Hippocampal formation (tissue), 2 donors: ENCODE measurements at places on chromosomes 7 and 10.

- no peak for DNase-seq
Observed at GRCh38 chr10:47152861-47153349, 147.1 kb upstream of the GDF10 start.

DNA sequence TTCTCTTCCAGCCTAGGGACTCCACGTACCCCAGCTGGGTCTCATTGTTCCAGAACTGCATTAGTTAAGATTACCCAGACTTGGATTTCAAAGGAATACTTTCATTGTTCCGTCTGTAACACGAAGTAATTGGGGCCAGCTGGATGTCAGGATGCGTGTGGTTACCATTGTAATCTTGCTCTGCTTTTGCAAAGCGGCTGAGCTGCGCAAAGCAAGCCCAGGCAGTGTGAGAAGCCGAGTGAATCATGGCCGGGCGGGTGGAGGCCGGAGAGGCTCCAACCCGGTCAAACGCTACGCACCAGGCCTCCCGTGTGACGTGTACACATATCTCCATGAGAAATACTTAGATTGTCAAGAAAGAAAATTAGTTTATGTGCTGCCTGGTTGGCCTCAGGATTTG, 21.0 kb downstream of the LRRC17 start:
- DNase-seq: no peak

- DNase-seq: no peak
Observed at GRCh38 chr10:32882076-32882475, 76.0 kb downstream of the ITGB1 start.

GRCh38 chr10:86372784-86373239, 6.2 kb upstream of the GRID1 start:
- no peak for DNase-seq

DNA sequence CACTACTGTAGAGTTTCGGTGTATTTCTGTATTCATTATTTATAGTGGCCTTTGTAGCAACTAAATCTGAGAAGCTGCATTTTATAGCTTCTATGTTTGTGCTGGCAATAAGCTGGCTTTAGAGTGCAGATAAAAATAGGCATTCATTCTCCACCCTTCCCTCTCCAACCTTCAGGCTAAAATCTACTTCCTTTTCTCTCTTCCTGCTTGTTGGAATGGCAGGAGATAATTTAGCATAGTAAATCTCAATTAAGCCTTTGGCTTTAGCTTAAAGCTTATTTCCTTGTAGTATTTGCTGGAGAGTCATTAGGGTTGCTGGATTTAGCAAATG, 58.5 kb downstream of the CPVL start:
- no peak for DNase-seq

GRCh38 chr10:110919971-110920881, 822 bp downstream of the SHOC2 start:
- DNase-seq: no peak

- no peak for DNase-seq
Observed at GRCh38 chr7:101189109-101189508, 9.0 kb upstream of the NAT16 start.

DNA sequence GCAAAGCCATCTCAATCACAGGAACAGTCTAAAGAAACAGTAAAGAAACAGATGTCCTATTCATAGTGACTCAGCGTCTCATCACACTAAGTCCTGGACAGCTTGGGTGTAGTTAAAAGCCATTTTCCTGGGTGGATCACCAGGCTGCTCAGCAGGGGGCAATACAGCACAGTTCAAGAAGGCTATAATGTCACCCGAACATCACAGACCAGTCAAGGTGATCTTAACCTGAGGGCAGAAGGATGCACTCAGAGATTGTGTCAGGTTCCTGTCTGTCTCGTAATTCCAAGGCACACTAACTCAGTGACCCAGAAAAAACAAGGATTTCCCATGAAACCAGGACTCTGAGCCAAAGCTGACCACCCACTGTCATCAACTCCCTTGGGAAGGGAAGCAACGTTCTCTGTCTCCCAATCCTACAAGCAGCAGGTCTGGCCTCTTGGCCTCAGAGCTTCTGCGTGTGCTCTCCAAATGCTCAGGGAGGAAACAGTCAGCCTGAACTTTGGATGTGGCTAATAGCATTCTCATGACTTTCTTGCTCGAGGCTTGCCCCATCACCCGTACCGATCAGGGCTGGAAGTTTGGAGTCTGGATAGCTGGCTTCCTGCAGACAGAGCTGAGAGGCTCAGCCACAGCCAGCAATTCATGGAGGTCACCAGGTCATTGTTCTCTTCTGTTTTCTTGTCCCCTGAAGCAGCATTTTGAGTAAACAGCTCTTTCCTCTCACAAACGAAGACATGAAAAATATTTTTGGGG, 90.4 kb upstream of the FAM171A1 start:
- no peak for DNase-seq

- DNase-seq: no peak
Observed at GRCh38 chr7:85392326-85392725, 205.5 kb upstream of the SEMA3D start.

GRCh38 chr10:123994417-123995081, 98.8 kb downstream of the CHST15 start:
- DNase-seq: peak; percentile 76

DNA sequence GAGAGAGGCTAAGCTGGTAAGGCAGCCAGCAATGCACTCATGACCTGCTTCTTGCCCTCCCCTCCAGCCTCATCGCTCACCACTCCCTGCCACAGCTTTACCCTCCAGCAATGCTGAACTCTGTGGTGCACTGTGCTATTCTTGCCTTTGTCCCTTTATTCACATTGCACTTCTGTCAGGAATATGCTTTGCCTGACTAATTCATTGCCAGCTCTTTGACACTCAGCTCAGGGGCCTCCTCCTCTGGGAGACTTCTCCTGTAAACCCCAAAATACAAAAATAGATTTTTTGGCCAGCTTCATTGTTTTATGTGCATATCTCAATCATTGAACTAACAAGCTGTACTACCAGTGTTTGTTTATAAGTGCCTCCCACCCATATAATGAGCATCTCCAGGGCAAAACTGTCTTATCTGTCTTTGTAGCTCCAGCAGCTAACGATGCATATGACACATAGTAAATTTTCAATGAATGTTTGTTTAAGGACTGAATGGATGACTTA, 8.2 kb downstream of the CNNM1 start:
- DNase-seq: no peak

- DNase-seq: no peak
Observed at GRCh38 chr7:17506095-17506494, 207.6 kb downstream of the AHR start.

- DNase-seq: no peak
Observed at GRCh38 chr7:103130901-103131624, 17.8 kb downstream of the NAPEPLD start.

DNA sequence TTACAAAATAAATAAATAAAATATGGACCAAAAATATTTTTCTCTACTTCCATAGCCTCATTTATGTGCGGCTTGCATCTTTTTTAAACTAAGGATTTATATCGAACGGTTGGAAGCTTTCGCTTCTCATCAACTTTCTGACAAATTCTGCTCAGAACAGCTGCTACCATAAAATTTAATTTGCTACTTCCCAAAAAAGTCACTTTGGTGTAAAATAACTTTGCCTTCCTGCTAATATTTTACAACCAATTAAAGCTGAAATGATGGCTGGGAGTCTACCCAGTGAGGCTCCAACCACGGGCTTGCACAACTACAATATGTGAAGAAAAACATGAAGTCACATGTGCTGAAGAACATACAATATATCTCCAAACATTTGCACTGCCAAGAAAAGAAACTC, 253.1 kb upstream of the NEBL start:
- no peak for DNase-seq

DNA sequence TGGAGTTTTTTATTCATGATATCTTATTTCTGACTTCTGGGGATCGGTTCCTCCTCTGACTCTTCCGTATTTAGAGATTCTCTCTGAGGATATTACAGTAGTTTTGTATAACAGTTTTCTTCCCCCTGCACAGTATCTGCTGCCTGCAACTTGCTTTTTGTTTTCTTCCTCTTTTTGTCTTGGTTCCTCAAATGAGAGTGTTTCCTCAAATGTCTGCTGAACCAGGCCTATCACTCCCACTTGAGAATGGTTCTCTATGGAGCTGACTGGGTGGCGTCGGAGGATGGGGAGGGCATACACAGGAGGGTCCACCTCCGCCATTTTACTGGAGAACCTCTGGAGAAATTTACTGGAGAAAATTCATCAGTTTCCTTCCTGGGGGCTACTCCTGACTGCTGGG, 27.7 kb downstream of the ARHGAP22 start:
- DNase-seq: peak; percentile 18

DNA sequence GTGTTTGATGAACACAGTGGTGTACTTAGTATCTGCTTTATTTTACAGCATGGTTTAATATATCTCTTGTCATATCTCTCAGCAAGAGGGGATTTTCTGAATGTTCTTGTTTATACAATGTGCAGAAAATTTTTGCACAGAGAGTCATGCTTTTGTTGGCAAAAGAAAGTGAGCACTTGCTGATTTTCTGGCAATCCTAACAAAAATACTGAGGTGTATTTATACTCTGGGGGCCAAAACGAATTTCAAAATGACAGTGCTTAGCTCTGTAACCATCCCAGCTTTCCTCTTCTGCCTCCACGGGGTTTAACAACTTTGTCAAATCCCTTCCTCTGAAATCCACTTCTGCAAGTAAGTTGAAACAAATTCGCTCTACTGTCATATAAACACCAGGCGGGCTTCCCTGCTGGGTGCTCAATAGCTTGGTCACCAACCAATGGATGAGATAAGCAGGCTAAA, 169.2 kb downstream of the NOC3L start:
- DNase-seq: no peak

DNA sequence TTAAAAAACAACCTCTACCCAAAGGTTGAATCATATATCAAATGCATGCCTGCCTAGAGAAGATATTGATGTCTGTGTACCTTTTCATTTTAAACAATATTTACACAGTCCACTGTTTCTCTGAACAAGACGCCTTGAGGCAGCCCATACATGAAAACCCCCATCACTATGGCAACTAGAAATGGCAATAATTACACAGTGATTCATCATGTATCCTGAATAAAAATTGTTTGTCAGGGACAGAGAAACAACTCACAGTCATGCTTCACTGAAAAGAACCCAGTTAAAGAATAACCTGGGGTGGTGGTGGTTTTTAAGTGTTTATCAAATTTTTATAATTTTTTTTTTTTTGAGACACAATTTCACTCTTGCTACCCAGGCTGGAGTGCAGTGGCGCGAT, 19.7 kb downstream of the DNAJC12 start:
- no peak for DNase-seq

GRCh38 chr7:111357691-111358090, 204.6 kb downstream of the IMMP2L start:
- DNase-seq: no peak

DNA sequence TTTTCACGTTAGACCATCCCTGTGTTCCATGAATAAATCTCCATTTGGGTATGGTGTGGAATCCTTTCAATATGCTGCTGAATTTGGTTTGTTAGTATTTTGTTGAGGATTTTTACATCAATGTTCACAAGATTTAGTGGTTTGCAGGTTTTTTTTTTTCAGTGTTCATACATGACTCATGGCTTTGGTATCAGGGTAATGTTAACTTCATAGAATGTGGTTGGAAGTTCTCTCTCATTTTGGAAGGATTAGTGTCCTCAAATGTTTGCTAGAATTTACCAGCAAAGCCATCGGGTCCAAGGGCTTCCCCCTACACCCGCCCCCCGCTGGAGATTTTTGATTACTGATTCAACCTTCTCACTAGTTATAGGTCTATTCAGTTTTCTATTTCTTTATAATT, 398.0 kb downstream of the NXPH1 start:
- no peak for DNase-seq

GRCh38 chr10:5094265-5095205, at the start of gene AKR1C3:
TSS of gene AKR1C3 (plus strand) at chr10:5094414. CDS start at chr10:5094445, 31 bp downstream.
- DNase-seq: peak; percentile 0

DNA sequence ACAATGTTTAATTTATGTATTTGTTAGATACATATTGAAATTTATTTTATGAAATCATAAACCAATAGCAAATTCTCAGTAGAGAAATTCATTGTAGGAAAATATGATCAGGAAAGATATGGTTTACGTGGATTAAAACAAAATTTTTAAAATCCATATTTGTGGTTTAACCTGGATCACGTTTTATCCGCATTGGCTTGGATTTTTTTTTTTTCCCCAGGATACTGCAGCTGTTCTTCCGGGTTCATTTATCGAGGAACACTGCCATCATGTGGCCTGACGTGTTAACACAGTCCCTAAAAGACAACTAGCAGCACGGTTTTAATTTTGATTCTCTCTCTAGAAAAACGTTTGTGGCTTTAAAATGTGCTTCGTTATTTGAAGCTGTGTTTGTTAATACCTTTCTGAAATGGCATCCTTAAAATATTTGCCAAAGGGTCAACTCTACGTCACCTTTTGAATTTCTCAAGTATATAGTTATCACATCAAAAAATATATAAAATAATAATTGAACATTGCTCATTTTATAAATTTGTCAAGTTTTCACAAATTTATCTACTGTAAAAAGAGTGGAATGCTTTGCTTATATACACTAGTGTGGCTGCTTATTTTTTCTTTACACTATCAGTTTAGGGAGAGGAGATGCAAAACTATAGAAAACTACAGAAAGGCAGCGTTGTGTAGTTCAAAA, 8.7 kb upstream of the ASB4 start:
- peak; percentile 80 for DNase-seq

GRCh38 chr10:108204528-108205305, 1040.2 kb upstream of the SORCS1 start:
- peak; percentile 31 for DNase-seq
